Activated CD4-positive, alpha-beta T cell treated with anti-CD3 and anti-CD28 coated beads, Interleukin-2, amount 10 ng/mL, durations not matched to agents 24 days and 14 days (primary cell): ENCODE measurements at places on chromosomes 12 and 14. TPM values are rescaled to one million over a fixed set of nuclear protein-coding genes. Genes with fewer than 3 reads are reported as not detected.

- H3K4me1 ChIP-seq = no peaks in the 10 kb centered on the region
- no peaks in the 10 kb centered on the region for H3K27me3 ChIP-seq
Observed at GRCh38 chr14:83172363-83172762, 1638.7 kb upstream of the SEL1L start.

GRCh38 chr14:63938198-63939005 lies 85.6 kb downstream of the SYNE2 start:
- H3K4me3 ChIP-seq = no peak overlapping the region
- peaks cover 17% of the 10 kb centered on the region for H3K36me3 ChIP-seq
- DNase-seq = peak; percentile 79
- no peak overlapping the region for H3K27ac ChIP-seq
- H3K27me3 ChIP-seq = no peaks in the 10 kb centered on the region
- peaks cover 26% of the 10 kb centered on the region for H3K4me1 ChIP-seq

DNA sequence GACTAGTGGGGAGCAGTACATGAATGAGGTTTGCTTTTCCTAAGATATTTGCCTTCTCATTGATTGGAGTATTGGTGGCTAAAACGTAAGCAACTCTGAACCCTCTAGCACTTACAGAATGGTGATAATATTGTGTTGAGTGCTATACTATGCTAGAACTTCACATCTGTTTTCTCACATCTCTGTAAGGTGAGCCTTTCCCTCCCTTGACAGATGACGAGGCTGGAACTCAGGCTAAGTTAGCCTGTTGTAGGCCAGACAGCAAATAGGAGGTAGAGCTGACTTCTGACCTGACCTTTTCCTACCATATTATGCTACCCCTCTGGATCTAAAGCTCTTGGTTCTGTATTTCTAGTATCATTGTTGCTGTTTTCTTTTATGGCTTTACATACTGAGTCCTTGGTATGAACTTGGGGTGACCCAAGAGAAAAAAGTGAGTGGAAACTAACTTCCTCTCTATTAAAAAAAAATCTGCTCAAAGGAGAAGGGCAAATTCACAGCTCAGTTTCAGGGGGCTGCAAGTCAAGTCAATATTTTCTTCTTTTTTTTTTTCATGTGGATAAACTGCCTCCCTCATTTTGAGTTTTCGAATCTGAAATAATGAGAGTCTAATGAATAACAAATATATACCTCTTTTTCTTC lies 85.9 kb downstream of the CRADD start:
- H3K36me3 ChIP-seq = peaks cover 2% of the 10 kb centered on the region
- H3K4me1 ChIP-seq = peaks cover 35% of the 10 kb centered on the region
- DNase-seq = no peak
- no peak overlapping the region for H3K4me3 ChIP-seq

DNA sequence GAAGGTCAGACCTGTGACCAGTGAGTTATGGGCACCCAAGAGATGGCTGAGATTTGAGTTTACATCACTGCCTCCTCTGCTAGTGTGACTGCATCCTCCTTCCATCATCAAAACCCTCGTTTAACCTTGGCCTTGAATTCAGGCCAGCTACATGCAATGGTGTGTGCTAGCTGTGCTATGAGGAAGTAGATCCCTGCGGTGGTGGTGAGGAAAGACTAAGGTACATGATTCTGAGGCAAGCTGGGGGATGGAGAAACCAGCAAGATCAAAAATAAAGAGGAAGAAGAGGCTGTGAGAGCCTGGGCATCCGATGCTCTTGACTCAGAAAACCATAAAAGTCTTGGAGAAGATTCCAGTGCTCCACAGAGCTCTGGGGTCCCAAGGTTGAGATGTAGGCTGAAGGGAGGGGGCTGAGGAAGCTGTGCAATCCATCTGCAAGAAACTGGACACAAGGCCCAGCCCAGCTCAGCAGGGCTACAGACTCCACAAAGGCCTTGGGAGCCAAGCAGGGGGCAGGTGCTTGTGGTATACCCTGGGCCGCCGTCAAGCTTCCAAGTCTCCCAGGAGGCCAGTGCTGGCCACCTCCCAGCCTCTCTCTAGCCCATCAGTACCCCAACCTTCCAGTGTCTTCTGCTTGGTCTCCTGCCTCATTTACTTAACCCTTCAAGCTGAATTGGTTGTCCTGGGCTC lies 774.8 kb downstream of the VRK1 start:
- H3K36me3 ChIP-seq = no peaks in the 10 kb centered on the region
- H3K4me1 ChIP-seq = peaks cover 2% of the 10 kb centered on the region
- no peak for DNase-seq
- no peak overlapping the region for H3K4me3 ChIP-seq
- no peak overlapping the region for H3K27ac ChIP-seq

- DNase-seq = peak; percentile 65
Observed at GRCh38 chr12:25155022-25155576, 39.9 kb downstream of the DNAI7 start.

GRCh38 chr14:59900556-59900955 lies 19.4 kb upstream of the LRRC9 start:
- peaks cover 12% of the 10 kb centered on the region for H3K27me3 ChIP-seq
- no peak overlapping the region for H3K4me3 ChIP-seq
- no peaks in the 10 kb centered on the region for H3K4me1 ChIP-seq
- no peaks in the 10 kb centered on the region for H3K36me3 ChIP-seq
- DNase-seq = no peak

- H3K4me1 ChIP-seq = peaks cover 12% of the 10 kb centered on the region
- no peak for DNase-seq
- H3K27ac ChIP-seq = no peak overlapping the region
- no peak overlapping the region for H3K4me3 ChIP-seq
Observed at GRCh38 chr12:2733493-2734355, 61.0 kb upstream of the FKBP4 start.

DNA sequence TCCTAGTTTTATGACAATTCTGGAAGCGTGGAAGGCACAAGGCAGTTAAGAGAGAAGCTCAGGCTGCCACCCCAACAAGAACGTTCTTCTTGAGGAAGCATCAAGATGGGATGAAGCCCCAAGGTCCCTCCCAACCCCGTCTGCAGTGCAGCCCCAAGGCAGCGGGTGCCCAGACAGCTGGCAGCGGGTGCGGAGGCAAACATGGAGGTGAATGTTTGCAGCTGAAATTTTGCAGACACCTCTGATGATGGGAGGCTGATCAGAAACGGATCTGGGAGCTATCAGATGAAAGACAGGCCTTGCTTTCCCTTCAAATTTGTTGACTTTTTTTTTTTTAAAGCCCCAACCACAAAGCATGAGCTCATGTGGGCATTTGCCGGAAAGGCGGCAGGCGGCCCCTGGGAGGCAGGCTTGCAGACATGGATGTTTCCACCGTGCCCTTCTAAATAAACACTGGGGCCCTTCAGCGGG lies 230.7 kb upstream of the RTL1 start:
- H3K27me3 ChIP-seq = peaks cover 9% of the 10 kb centered on the region
- H3K4me3 ChIP-seq = no peak overlapping the region
- H3K4me1 ChIP-seq = peaks cover 2% of the 10 kb centered on the region
- H3K27ac ChIP-seq = no peak overlapping the region
- H3K36me3 ChIP-seq = no peaks in the 10 kb centered on the region

DNA sequence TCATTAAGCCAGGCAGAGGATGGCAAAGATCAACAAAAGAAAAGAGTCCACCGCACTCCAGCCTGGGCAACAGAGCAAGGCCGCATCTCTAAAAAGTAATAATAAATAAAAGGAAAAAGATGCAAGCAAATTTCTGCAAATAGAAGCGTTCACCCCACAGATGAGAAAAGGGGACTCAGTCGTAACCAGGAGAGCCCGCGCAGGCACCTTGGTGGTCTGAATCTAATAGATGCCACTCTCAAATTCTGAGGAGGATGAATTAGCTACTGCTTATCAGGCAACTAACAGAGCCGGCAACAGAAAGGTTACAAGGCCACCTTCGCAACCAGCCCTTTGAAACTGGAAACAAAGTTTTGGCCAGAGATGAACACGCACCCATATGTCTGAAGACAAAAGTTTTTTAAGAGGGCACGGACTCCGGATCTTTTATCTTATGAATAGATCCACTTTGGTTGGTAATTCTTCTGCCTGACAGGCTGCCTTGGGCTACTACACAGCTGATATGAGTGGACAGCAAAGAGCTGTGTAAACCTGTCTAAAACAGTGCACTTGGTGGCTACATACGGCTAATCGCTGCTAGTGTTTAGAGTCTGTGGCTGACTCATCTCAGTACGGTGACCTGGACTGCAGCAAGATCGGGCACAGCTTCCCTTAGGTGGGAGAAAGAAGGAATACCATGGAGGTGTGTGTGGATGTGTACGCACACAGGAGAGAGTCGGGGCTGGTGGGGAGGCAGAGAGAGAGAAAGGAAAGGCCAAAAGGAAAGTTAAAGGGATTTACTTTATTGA lies 32.9 kb upstream of the TTC7B start:
- H3K27ac ChIP-seq = no peak overlapping the region
- DNase-seq = peak; percentile 48
- H3K27me3 ChIP-seq = no peaks in the 10 kb centered on the region
- peaks cover 4% of the 10 kb centered on the region for H3K4me1 ChIP-seq
- no peak overlapping the region for H3K4me3 ChIP-seq

DNA sequence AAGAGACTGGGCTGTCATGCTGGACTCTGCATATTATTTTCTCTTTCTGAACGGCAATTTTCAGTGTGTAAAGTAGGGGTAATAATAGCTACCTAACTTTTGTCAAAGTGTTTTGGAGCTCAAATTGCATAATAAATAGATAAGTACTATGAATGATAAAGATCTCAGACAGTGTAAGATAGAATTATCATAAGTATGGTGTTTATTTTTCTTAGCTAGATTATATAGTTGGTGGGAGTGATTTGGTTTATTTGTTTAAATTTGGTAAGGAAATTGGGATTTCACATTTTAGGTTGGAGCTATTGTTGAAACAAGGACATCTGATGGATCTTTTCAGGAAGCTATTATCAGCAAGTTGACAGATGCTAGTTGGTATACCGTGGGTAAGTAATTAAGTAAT lies 7.4 kb downstream of the ARID4A start:
- no peaks in the 10 kb centered on the region for H3K27me3 ChIP-seq
- peaks cover 36% of the 10 kb centered on the region for H3K36me3 ChIP-seq
- H3K4me1 ChIP-seq = peaks cover 10% of the 10 kb centered on the region
- H3K27ac ChIP-seq = no peak overlapping the region
- H3K4me3 ChIP-seq = no peak overlapping the region

GRCh38 chr12:93336291-93336741 lies 41.4 kb upstream of the NUDT4 start:
- peaks cover 3% of the 10 kb centered on the region for H3K27me3 ChIP-seq
- H3K27ac ChIP-seq = no peak overlapping the region
- H3K36me3 ChIP-seq = no peaks in the 10 kb centered on the region
- no peak overlapping the region for H3K4me3 ChIP-seq
- no peak for DNase-seq

DNA sequence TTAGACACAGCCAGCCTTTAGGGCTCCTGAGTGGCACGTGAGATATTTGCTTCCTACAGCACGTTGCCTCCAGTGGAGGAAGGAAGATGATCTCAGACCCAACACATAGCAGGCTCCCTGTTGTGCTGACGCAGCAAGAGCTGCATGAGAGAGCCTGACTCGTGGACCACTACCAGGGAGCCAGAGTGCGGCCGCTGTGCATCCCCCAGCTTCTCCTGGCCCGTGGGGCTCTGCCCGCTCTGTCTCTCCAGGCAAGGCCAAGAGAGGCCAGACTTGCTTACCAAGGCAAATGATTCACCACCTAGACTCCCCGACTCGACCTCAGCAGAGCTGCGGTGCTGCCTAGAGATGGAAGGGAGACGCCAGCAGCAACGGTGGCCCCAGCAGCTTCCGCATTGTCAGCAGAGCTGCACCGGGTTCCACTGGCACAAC lies 37.5 kb downstream of the MAP3K9 start:
- no peak overlapping the region for H3K27ac ChIP-seq
- DNase-seq = no peak
- no peaks in the 10 kb centered on the region for H3K36me3 ChIP-seq
- no peak overlapping the region for H3K4me3 ChIP-seq

DNA sequence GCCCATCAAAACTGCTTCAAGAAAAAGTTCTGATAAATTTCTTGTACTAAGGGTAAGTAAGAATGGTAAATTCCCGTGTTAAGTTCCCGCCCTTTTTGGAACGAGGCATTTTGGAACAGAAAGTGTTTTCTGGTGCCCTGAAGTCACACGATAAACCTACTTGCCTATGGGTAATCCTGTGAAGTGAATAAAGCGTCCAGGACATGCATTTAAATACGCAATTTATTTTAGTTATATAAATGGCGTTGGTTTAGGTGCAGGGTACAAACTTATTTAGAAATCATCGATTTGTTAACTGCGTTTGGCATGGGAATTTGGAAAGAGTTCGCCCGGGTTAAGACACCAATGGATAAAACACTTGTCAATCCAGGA lies 715 bp upstream of the RAP1B start:
- H3K27ac ChIP-seq = peak overlapping the region; percentile 98
- peak; percentile 76 for DNase-seq
- peak overlapping the region; percentile 91 for H3K4me3 ChIP-seq
- H3K4me1 ChIP-seq = peaks cover 31% of the 10 kb centered on the region
- peaks cover 34% of the 10 kb centered on the region for H3K36me3 ChIP-seq

- no peak overlapping the region for H3K4me3 ChIP-seq
- no peaks in the 10 kb centered on the region for H3K36me3 ChIP-seq
- no peak overlapping the region for H3K27ac ChIP-seq
- H3K27me3 ChIP-seq = no peaks in the 10 kb centered on the region
- no peak for DNase-seq
Observed at GRCh38 chr14:57796556-57796955, 69.3 kb downstream of the SLC35F4 start.

NR2C1 gene
- total RNA-seq = 24.4 and 28.5 TPM in 2 replicates

GRCh38 chr12:115716551-115716950 lies 560.9 kb downstream of the MED13L start:
- H3K4me1 ChIP-seq = no peaks in the 10 kb centered on the region
- no peaks in the 10 kb centered on the region for H3K27me3 ChIP-seq
- no peaks in the 10 kb centered on the region for H3K36me3 ChIP-seq
- no peak for DNase-seq
- no peak overlapping the region for H3K27ac ChIP-seq

GRCh38 chr12:9221483-9221882 lies 13.3 kb upstream of the PZP start:
- no peak for DNase-seq
- H3K4me1 ChIP-seq = no peaks in the 10 kb centered on the region
- no peak overlapping the region for H3K4me3 ChIP-seq
- H3K36me3 ChIP-seq = no peaks in the 10 kb centered on the region
